SJCRH30 (cell line): ENCODE measurements at places on chromosomes 5 and 9. TPM values are rescaled to one million over a fixed set of nuclear protein-coding genes. Genes with fewer than 3 reads are reported as not detected.
A peak's percentile ranks its signal among the peaks of the same experiment; 100 is the strongest.

Gene GZMA
- not detected in 2 replicates for total RNA-seq

DNA sequence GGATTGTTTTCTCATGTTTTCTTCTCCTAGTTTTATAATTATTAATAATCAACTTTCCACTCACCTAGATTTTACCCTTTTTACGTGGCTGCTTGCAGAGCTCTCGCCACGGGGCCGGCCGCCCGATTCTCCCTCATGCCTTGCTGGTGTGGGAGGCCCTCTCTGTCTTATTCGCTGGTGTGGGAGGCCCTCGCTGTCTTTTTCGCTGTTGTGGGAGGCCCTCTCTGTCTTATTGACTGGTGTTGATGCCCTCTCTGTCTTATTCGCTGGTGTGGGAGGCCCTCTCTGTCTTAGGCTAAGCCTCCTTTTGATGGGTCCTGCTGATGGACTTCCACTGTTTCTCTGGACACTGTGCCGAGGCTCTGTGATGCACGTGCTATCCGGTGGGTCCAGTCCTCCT lies 161.3 kb upstream of the IRX2 start:
- DNase-seq: no peak

GRCh38 chr9:123472862-123473614 lies 117.0 kb downstream of the CRB2 start:
- DNase-seq: peak; percentile 19

- no peak for DNase-seq
Observed at GRCh38 chr9:7752481-7752880, 47.1 kb downstream of the DMAC1 start.
